ENCODE measurements at places on chromosomes 13 and 19.

GRCh38 chr19:39506944-39507714 is 7.8 kb upstream of the SELENOV start:
- no peak for DNase-seq

- peak; percentile 78 for DNase-seq
Observed at GRCh38 chr13:109785141-109785891, 1.1 kb downstream of the IRS2 start.

- DNase-seq, result no peak
Observed at GRCh38 chr13:20679879-20680278, 23.6 kb upstream of the IL17D start.

- no peak for DNase-seq
Observed at GRCh38 chr13:22285867-22286266, 615.0 kb downstream of the FGF9 start.

DNA sequence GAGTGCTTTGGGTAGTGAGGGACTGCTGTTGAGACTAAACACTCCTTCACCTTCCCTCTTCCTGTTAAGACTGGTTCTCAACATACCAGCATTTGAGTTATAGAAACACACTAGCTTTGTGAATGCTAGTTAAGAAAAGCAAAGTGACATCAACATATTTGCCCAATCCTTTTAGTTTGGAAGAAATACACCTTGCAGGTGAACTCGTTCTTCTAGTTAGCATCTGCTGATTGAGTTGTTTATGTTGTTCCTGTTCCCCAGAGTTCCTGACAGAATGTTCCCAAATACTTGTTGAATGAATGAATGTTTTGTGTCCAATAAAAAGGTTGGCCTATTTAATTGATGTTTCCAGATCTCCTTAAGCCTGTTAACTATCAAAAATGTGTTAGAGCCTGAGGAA is 7.1 kb downstream of the LMO7 start:
- DNase-seq, result no peak

GRCh38 chr19:4319067-4319718 is 14.8 kb downstream of the FSD1 start:
- DNase-seq, result no peak

DNA sequence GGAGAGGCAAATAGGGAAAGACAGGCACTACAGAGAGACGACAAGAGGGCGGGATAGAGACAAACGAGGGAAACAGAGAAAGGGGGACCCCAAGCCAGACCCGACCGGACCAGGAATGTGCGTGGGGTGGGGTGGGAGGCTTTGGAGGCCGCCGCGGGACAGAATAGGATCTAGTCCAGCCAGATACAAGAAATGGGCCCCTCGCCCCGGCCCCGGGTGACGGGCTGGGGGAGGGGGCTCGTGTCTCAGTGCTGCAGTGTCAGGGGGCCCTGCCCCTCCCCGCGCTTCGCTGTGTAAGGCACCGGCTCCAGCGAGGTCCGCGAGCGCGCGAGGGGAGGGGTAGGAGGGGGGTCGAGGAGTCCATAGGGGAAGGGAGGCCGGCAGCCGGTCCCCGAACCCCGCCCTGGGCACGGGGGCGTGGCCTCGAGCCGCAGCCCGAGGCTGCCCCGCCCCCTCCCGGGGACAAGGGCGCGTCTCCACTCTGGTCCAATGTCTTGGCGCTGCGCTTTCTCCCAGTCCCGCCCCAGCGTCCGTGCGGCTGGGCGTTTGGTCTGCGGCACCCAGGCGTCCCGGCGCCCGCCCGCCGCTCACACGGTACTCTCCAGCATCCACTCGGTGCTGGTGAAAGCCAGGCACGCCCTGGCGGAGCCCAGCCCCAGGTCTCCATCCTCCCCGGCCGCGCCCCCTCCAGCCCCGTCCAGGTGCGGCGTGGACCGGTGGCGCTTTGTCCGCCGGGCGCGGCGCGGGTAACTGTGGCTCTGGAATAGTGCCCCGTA is 11.0 kb downstream of the IFNL1 start:
- DNase-seq, result no peak

DNA sequence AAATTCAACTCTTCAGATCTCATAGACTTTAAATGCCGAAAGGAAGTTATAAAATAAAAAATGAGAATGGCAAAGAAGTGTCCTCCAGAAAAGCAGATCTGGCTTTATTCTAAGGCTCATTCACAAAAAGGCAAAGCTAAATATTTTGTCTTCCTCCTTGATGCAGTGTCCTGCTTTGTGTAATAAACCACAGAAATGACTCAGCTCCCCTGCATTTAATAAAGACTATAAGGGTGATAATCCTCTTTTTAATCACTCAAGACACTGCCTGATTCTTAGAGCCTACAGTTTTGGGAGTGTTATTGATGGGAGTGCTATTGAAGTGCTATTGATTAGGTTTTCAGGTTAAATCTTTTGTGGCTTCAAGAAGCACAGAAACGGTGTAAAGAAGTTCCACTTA is 482.0 kb downstream of the PCDH20 start:
- no peak for DNase-seq

DNA sequence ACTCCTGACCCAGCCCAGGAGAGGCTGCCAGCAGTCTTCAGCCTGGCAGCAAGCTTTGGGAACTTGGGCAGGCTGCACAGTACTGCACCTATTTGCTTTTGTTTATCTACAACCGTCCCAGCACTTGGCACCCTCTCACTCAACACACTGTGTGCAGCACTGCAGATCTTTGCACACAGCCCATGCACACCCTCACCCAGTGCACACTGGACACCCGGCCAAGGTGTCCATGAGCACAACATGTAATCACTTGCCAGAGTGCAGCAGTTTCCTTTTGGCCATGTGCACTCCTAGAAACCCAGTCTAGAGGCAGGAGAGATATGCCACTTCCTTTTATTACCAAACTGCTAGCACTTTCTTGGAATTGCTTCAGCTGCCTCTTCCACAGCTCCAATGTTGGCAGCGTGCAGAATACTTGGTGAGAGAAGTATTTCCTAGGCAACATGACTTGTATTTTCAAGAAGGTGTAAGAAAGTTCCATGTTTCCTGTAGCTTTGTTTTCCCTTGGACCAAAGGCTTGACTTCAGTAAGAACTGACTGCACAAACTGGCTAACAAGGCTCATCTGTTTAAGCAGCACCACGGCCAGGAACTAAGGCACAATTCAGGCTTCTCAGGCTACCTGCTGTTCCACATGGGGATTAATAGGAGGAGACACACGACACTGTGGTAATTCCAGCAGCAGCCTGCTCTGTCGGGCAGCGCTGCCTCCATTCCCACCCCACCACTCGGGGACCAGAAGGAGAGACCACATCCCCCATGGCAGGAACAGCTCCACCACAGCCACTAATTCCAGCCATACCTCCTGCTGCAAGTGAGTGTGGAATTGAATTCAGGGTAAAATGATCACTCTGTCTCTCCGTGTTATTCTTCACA is 15.3 kb downstream of the ATP7B start:
- no peak for DNase-seq

DNA sequence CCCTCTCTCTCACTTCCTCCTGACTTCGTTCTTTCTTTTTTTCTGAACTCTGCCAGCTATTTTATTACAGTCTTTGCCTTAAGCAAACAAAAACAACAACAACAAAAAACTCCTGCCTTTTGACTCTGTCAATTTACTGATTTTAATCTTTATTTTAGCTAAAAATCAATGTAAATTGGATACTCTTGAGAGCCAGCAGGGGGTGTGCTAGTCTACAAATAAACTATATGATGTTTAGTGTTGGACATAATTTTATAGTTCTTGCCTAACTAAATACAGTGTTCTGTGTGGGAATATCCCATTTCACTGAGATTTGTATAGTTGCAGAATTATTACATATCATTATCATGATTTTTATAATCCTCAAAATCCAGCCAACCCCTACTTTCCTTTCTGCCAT is 1199.9 kb upstream of the SPRY2 start:
- DNase-seq, result no peak

- no peak for DNase-seq
Observed at GRCh38 chr13:19952850-19953249, 5.7 kb upstream of the ZMYM2 start.

DNA sequence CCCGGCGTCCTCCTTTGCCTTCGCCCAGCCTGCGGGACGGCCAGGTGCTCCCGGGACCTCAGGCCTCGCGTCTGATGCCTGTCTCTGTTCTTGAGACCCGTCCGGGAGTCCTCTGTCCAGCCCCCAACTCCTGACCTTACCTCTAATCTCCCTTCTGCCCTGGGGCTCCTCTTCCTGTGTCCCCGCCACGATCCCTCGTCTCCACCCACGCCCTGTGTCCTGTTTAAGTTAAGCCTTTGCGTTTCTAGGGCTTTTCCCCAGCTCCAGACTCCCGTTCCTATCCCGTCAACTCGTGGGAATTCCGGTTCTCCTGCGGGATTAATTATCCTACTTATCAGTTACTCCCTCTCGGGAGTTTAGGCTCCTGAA is 686 bp downstream of the LENG8 start:
- peak; percentile 76 for DNase-seq

- DNase-seq, result no peak
Observed at GRCh38 chr13:107999751-108000150, 215.6 kb downstream of the LIG4 start.

DNA sequence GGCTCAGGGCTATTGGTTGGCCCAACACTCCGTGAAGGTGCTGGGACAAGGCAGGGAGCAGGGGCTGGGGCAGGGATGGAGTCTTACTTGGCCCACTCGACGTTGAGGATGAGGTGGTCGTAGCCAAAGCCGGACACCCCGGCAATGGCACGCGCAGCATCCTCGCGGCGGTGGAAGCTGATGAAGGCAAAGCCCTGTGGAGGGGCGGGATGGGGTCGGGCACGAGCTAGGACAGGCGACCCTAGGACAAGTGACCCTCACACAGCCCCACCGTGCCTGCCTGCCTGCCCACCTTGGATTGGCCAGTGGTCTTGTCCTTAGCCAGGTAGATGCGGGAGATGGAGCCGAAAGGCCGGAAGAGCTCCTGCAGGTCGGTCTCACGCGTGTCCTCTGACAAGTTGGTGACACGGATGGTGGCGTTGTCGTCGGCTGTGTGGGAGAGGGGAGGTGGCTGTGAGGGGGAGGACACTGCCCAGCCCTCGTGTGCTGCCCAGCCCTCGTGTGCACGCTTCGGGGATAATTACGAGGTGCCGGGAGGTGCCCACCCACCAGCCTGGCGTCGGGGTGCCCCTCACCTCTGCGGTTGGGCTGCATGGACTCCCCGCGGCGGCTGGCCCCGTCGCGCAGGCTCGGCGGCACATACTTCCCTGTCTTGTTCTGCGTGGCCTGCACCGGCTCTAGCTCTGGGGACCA is 4.0 kb downstream of the P2RY11 start:
- DNase-seq, result no peak

- DNase-seq, result no peak
Observed at GRCh38 chr13:23778002-23778652, 111.1 kb downstream of the MIPEP start.

DNA sequence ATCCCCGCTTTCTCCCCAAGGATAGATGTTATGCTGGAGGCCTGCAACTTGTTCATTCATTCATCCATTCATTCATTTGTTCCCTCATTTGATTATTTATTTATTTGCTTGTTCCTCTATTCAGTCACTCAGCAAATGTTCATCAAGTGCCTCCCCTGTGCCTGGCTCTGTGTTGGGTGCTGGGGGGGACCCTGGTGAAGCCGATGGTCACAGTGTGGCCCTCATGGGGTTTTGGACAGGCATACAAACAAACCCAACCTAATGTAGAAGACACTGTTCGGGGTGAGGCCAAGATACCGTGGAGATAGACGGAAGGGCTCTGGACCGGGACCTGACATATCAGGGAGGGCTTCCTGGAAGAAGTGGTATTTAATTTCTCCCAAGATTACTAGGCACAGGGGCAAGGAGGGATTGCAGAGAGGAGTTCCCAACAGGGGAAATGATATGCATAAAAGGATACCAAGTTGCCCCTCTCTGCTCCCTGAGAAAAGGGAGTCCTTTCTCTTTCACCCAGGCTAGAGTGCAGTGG is 58.1 kb downstream of the ZNF536 start:
- no peak for DNase-seq

DNA sequence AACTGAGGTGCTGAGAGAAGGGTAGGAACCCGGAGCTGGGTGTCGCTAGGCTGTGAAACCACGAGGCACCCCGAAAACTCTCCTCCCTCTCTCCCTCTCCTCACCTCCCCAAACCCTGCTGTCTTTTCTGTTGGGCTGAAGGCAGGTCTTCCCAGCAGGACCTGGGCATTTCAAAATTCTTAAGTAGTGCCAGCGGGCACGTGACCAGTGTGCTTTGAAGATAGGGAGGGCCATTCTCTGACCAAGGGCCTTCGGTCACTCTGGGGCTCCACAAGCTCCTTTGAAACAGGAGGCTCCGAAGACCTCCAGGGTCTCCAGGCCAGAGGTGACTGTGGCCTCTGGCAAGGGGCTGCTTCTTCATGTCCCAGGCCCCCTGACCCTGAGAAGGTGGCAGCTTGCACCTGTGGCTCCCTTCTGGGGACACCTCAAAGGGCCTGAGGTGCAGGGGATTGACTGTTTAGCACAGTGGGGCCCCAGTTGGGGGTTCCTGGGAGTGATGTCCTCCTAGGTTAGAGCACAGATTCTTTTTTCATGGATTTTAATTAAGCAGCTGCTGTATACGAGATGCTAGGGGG is 48.3 kb downstream of the DNM2 start:
- no peak for DNase-seq

- DNase-seq, result no peak
Observed at GRCh38 chr13:73057284-73058063, 1.3 kb upstream of the KLF5 start.

DNA sequence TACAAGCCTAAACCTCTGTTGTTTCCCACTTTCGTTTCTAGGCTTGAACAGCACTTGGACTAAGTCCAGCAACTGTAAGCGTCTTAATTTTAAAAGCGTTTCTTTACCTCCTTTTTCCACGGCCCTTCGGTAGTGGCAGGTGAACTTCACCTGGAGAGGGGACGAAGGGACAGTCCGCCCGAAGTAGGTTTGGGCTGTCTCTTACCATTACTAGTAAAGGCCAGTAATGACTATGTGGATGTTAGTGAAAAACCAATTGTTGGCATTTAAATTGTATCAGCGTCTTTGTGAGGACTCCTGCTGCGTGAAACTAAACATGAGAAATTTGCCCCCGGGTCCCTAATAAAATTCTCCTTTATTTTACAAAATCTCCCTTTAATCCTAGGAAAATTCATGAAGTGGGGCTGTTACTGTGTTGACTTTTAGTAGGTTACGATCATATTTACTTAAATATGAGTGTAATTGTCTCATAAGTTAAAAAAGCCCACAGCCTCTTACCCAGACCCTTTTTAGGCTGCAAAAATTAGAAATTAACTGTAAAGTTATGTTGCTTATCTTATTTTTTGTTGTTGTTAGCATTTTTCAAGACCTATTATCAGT is 983 bp downstream of the ITM2B start:
- no peak for DNase-seq

DNA sequence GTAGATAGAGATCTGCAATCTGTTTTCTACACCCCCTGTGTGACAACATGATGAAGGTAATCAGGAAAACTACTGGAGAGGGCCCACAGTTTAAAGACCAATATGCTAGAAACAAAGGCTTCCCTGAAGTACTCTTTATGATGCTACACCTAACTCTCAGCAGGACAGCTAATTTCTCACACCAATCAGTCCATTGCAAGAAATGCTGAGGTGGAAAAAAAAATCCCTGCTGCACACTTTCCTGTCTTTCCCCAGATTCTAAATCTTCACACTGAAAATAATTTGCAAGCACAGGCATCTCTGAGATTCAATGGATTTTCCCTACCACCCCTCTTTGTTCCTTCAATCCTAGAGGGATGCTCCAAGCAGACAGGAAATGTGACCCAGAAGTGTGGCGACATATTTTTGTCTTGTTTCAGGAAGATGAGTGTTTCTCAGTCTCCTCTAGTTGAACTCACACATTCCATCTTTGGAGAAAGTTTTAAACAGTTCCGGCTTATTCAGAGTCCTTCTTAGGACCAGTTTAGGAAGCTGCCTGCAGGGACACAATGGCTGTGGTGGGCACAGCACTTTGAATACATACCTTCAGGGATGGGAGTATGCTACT is 671.6 kb downstream of the DIAPH3 start:
- DNase-seq, result no peak
